ENCODE measurements at places on chromosomes 16 and 17.

DNA sequence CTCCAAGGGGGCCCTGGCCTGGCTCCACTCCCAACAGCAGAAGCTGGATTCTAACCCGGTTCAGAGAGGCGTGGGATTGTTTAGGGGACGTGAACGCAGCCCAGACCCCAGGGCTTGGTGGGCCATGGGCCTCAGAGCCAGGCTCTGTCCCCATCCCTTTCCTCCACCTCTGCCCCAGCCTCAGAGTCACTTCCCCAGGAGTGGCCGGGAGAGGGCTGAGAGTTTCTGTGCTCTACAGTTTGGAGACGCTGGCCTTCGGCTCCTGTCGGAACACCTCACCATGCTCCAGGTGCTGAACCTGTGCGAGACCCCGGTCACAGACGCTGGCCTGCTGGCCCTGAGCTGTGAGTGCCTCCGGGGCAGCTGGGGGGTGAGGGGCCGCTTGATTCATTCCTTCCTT, 73.8 kb upstream of the PLCG2 start:
- no peak for DNase-seq
- no peaks in the 10 kb centered on the region for H3K4me1 ChIP-seq
- H3K27me3 ChIP-seq, result no peaks in the 10 kb centered on the region
- H3K27ac ChIP-seq, result no peak overlapping the region
- peaks cover 18% of the 10 kb centered on the region for H3K36me3 ChIP-seq

DNA sequence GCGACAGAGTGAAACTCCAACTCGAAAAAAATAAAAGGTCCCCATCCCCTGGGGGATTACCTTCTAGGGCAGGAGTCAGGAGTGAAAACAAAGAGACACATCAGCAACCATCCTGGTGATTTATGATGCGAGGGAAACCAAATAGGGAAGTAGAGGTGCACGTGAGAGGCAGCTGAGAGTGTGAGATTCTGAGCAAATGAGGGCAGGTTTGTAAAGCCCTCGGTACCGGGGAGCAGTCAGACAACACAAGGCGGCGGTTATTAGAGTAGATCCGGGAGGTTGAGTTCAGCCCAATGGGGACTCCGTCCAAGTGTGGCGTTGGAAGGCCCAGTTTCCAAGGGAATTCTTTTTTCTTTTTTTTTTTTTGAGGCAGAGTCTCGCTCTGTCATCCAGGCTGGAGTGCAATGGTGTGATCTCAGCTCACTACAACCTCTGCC, 7.4 kb upstream of the ARMC7 start:
- no peaks in the 10 kb centered on the region for H3K36me3 ChIP-seq
- H3K4me1 ChIP-seq, result peaks cover 5% of the 10 kb centered on the region

- peaks cover 9% of the 10 kb centered on the region for H3K36me3 ChIP-seq
- H3K27ac ChIP-seq, result peak overlapping the region; percentile 60
- H3K27me3 ChIP-seq, result no peaks in the 10 kb centered on the region
- H3K4me1 ChIP-seq, result peaks cover 55% of the 10 kb centered on the region
- peak overlapping the region; percentile 47 for H3K4me3 ChIP-seq
Measured at GRCh38 chr17:57357830-57358430, 101.6 kb downstream of the MSI2 start.

GRCh38 chr16:65122724-65123395, 997 bp upstream of the CDH11 start:
- H3K27ac ChIP-seq, result no peak overlapping the region
- no peaks in the 10 kb centered on the region for H3K4me1 ChIP-seq
- peaks cover 52% of the 10 kb centered on the region for H3K27me3 ChIP-seq

DNA sequence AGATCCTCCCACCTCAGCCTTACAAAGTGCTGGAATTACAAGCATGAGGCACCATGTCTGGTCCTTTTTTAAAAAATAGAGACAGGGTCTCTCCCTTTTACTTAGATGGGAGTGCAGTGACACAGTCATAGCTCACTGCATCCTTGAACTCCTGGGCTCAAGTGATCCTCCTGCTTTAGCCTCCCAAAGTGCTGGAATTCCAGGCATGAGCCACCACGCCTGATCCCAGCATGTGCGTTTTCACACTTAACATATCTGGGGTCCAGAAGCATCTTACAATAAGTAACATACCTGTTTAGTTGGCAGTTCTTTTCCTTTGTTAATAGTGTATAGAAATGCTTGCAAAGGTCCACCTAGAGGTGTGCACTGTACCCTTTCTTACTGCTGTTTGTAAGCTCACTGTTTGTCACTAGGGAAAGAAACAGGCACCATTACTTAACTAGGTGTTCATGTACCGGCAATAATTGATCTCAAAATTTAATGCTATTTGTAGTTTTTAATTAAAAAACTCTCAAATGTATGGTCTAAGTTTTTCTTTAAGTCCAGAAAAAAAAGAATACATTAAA, 221.7 kb downstream of the RPTOR start:
- DNase-seq, result no peak
- peaks cover 58% of the 10 kb centered on the region for H3K4me1 ChIP-seq
- H3K27me3 ChIP-seq, result no peaks in the 10 kb centered on the region

GRCh38 chr16:6570530-6570929, 762.1 kb upstream of the RBFOX1 start:
- H3K4me3 ChIP-seq, result no peak overlapping the region
- H3K4me1 ChIP-seq, result no peaks in the 10 kb centered on the region
- H3K36me3 ChIP-seq, result no peaks in the 10 kb centered on the region
- H3K27ac ChIP-seq, result no peak overlapping the region
- DNase-seq, result no peak

GRCh38 chr16:14186795-14187221, 115.7 kb downstream of the MRTFB start:
- H3K27me3 ChIP-seq, result no peaks in the 10 kb centered on the region
- no peak overlapping the region for H3K4me3 ChIP-seq
- no peaks in the 10 kb centered on the region for H3K36me3 ChIP-seq

- no peak for DNase-seq
- no peak overlapping the region for H3K4me3 ChIP-seq
- no peaks in the 10 kb centered on the region for H3K36me3 ChIP-seq
- H3K27me3 ChIP-seq, result no peaks in the 10 kb centered on the region
- H3K27ac ChIP-seq, result no peak overlapping the region
- no peaks in the 10 kb centered on the region for H3K4me1 ChIP-seq
Measured at GRCh38 chr17:70355185-70355584, 185.9 kb downstream of the KCNJ2 start.

DNA sequence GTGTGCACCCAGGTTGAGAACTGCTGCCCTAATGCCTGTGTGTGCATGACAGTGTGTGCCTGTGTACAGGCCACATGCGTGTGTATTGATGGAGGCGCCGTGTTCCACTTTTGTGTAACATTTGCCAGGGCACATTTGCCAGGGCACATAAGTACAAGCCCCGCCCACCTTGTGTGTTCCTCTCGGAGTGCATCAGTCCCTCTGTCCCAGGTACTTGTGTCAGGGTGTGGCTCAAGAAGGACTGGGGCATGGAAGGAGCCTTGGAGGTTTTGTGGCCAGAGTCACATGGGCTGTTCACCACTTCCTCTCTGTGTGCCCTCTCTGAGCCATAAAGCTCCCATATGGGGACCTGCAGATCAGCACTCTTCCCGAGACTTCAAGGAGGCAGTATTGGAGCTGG, 73.9 kb downstream of the MRM1 start:
- H3K36me3 ChIP-seq, result no peaks in the 10 kb centered on the region
- H3K4me1 ChIP-seq, result peaks cover 34% of the 10 kb centered on the region
- H3K27ac ChIP-seq, result no peak overlapping the region
- no peak for DNase-seq
- H3K27me3 ChIP-seq, result no peaks in the 10 kb centered on the region

DNA sequence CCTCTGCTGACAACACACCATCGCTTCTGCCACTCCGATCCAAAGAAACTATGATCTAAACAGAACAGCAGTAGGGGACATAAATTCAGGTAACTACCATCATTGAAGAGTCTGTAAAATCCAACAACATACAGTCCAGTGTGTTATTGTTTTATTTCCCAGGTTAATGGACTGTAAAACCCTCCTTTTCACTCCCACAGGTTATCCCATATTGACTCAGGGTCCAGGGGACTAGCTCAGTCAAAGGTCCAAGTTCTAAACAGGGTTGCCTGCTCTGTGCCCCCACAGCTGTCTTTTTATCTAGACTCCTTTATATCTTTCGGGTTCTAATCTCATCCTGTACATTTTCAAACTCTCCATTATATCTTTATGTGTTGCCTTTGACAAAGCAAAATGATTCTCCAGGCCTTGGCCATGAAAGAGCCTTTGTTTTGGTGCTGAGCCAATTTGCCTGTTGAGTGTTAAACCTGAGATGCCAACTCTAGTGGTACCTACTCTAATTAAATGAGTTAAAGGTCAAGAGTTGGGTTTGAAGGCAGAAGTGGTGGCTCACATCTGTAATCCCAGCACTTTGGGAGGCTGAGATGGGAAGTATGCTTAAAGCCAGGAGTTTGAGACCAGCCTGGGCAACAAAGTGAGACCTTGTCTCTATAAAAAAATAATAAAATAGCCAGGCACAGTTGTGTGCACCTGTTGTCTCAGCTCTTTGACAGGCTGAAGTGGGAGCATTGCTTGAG, 80.5 kb downstream of the SNX11 start:
- H3K27me3 ChIP-seq, result no peaks in the 10 kb centered on the region
- DNase-seq, result no peak
- H3K4me1 ChIP-seq, result peaks cover 4% of the 10 kb centered on the region

Measured in activated naive CD8-positive, alpha-beta T cell treated with anti-CD3 and anti-CD28 coated beads, Interleukin-2, amount 50 U/mL, for 24 hours (primary cell).